ENCODE measurements at places on chromosomes 5 and 9.

DNA sequence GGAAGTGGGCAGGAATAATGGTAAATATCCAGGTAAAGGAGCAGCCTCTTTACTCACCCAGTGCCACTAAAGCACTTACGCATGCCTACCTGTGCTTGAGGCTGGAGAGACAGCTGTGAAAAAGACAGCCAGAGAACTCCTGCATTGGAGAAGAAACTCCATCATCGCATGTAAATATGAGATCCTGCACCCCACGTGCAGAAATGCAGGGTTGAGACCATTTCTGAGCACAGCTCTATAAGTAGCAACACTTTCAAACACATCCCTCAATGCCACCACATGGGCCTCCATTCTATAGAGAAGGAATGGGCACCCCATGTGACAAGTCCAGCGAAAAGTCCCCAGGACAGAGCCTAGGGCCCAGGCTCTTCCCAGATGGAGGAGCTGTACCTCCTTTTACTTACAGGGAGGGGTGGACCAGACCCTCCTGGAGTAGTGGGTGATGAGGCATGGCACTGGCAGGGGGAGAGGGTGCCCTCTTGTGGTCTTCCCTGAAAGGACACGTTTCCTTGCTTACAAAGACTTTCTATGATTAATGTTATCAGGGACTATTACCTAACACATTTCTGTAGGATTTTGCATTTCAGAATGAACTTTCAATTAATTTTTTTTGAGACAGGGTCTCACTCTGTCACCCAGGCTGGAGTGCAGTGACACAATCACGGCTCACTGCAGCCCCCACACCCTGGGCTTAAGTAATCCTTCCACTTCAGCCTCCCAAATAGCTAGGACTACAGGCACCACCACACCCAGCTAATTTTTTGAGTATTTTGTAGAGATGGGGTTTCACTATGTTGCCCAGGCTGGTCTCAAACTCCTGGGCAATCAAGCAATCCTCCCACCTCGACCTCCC, 55.3 kb upstream of the IL17B start:
- DNase-seq, result peak; percentile 25

DNA sequence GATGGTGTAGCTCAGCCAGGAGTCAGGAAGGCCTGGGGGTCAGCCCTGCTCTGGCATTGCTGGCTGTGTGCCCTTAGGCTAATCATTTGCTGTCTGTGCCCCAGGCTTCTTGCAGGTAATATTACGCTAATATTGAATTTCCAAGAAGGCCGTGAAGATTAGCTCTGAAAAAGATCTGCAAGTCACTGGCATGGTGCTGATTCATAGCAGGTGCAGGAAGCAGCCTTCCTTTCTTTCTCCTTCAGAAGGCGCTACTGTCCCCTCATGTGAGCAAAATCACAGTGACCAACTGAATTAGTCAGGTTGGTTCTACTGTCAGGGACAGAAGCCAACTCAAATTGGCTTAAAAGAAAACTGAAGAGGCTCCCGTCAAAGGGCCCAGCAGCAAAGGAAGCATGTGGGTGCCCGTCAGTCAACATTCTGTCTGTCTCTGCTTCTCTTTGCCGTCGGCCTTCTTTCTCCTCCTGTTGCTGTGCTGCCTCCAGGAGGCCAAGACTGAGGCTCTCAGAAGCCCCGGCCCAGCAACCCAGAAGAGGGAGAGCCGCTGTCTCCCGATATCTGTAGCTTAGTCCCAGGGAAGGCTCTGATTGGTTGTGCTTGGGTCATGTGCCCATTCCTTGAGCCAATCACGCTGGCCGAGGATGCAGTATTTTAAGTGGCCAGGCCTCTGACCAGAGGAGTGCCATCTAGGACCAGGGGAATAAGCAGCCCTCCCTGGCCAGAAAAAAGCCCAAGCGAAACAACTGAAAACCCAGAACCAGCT, 67.8 kb upstream of the NEURL1B start:
- DNase-seq, result no peak

GRCh38 chr9:80094176-80094771, 522.5 kb downstream of the TLE4 start:
- DNase-seq, result no peak

- no peak for DNase-seq
Observed at GRCh38 chr9:76704593-76705204, 59.5 kb upstream of the PCA3 start.

- no peak for DNase-seq
Observed at GRCh38 chr5:26193626-26194025, 844.8 kb downstream of the CDH9 start.

DNA sequence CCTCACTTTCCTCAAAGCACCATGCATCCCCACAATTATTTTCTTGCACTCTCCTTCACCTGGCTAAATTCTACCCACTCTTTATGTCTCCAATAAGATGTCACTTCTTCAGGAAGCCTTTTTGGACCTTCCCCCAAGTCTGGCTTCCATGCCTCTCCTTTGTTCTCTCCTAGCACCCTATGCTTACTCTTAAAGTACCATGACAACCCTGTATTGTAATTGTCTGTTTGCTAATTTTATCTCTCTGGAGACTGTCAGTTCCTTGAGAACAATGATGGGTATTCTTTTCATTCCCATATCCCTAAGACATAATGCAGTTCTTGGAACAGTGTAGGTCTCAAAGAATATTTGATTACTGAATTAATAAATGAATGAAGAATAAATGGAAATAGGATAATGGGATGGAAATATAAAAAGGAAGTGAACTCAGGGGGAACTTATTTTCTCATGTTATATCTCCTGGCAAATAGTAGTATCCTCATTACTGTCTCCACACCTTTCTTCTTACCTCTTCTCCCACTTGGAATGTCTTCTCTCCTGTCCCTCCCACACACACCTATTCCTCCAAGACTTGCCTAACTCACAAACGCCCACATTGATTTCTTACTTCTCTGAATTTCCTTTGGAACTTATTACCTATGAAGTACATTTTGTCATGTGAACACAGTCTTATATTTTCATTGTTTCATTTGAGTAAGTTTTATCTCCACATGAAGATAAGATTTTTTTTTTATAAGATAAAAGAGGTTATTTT, 499.1 kb downstream of the NFIB start:
- DNase-seq, result no peak

DNA sequence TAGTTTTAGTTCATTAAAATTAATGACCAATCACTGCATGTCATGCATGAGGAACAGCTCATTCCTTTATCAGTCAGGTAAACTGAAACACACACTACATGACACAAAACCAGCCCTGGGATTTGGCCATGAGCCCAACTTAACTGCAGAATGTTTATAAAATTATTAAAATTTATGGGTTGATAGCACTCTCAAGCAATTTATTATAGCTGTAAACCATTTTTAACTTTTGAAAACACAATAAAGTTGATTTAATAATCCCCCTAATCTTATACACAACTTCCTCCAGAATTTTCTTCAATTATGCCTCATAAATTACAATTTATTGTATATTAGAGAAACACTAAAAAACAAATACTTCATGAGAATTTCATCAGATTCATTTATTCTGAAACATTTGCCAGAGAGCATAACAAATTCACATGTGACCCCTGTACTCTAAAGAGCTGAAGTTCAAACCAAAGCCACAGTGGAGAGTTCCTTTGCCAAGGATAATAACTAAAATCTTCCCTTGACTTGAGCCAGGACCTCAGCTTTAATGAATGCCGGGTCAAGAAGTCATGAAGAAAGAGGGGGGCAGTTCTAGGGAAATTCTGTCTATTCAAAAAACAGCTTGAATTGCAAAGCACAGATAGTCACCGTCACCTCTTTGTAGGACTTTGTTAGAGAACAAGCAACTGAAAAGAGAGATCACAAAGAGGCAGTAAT, 763.7 kb upstream of the GRAMD2B start:
- no peak for DNase-seq

DNA sequence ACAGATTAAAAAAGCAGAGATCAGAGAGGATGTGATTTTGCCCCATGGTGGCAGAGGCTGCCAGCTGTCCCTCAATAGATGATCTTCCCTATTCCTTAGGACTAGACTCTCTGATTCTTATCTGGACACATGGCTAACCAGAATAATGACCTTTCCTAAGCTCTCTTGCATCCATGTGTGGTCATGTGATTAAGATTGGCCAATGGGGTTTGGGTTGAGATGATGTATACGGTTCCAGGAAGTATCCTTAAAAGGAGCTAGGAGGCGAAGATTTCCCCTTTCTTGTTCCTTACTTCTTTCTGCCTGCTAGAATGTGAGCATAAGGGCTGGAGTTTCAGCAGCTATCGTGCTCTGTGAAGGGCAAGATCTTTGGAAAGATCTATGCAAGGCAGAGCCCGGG, 39.8 kb downstream of the FOXI1 start:
- no peak for DNase-seq

DNA sequence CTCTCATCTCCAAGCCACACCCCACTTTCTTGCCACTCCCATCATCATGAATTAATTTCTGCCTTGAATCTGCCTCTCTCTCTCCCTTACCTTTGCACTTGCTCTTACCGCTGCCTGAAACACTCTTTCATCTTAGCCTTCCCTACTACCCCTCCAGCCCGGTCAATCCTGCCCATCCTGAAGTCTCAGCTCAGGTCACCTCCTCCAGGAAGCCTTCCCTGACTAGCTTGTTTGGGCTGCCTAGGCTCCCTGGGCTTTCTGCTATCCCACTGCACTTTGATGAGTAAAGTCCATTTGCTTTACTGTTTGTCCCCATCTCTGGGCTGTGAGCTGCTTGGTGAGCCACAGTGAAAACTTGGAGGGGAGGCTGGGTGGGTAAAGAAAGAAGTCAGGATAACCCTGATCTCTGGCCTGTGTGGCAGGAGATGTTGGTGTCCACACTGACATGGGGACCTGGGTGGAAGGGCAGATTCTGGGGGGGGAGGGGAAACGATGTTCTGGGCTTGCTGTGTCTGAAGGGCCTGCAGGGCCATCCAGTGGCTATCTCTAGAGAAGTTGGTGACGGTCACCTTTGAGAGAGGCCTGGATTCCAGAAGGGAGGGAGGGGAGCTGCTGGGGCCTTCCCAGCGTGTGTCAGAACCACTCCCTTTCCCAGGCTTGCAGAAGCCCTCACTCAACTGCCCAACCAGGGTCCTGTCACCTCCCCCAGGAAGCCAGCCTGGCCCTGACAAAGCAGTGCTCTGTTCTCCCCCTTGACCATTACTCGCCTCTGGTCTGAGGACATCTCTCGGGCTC, 75.0 kb upstream of the DAB2IP start:
- DNase-seq, result no peak

DNA sequence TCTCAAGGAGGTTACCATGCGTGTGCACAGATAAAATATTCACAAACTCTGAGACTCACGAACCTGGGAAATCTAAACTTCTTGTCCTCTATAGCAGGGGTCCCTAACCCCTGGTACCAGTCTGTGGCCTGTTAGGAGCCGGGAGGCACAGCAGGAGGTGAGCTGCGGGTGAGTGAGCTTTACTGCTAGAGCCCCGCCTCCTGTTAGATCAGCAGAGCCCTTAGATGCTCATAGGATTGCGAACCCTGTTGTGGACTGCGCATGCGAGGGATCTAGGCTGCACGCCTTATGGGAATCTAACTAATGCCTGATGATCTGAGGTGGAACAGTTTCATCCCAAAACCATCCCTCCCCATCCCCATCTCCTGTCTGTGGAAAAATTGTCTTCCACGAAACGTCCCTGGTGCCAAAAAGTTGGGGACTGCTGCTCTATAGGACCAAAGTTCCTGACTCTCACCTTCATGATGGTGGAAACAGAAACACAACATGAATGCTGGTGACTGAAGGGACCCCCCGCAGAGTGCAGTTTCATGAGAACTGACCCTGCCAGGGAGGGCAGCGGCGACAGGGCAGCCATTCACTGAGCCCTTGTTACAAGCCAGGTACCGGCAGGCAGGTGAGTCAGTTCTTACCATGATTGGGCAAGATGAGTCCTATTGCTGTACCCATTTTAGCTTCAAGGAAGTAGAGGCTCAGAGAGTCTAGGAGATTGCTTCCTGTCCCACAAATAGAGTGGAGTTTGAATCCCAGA, 181.9 kb downstream of the RGS3 start:
- DNase-seq, result no peak
